Umbilical cord (tissue), 2 donors: ENCODE measurements at places on chromosomes 6 and 20.

- DNase-seq = no peak
Measured at GRCh38 chr20:58759947-58760346, 67.3 kb downstream of the NPEPL1 start.

GRCh38 chr6:136764517-136764993, 27.7 kb downstream of the MAP3K5 start:
- no peak for DNase-seq

DNA sequence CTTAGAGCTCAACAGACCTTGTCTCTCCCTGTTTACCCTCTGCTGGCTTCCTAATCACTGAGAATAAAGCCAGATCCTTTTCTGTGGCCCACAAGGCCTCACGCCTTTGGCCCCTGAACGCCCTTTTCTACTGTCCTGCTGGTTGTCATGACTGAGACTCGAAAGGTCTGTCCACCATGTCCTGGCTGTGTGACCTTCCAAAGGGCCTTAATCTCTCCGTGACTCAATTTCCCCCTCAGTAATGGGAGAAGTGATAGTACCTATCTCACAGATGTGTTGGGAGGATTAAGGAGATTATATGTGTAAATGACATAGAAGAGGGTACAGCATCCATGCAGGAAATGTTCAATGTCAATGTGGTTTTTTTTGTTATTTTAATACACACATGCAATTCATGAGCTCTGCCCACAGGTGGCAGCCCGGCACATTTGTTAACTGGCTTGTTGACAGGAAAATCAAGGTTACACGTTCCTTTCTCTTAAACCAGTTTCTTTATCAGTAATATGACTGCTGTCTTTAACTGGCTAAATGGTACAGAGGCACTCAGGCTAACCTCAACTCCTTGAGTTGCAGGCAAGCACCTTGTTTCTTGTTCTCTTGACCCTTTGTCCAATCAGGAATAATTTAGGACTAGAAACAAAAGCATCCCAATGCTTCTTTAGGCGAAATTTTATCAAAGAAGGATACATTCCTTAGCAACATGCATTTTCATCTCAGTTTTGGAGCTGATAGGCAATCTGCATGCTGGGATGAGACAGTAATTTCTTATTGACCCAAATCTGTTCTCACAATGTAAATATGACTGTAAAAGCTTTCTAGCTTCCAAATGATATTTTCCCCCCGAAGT, 16.6 kb downstream of the SLC22A1 start:
- peak; percentile 78 for DNase-seq

GRCh38 chr6:158416883-158417759, 104.9 kb downstream of the TULP4 start:
- DNase-seq = no peak

DNA sequence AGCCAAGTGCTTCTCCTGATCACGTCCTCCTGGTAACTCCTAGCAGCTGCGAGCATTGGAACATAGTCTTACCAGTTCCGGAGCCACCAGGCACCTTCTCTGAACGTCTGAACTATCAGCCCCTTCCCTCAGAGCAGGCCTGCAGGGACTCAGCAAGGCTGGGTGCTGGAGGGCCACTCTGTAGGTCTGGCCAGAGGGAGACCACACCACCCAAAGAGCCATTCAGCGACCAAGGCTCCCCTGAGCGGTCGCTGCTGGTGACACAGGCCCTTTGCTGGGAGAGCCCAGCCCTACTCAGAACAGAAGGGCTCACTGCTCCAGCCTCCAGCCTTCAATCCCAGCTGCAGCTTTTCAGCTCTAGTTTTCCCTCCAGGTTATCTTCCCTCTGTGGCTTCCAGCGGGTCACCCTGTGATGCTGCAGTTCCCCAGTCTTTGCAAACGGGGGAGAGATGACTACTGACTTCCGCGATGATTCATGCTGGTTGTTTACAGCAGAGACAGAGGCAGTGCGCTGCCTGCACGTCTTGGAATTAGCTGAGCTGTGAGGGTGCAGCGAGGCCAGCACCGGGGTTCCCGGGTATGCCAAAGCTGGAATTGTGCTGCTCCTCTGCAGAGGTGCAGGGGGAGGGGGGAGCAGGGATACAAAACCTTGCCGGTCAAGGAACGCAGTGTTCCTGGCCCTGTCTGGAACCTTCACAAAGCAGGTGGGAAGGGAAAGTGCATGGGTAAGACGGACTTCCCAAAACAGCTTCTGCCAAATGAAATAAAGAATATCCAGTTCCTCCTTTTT, 161.4 kb downstream of the LY86 start:
- DNase-seq = peak; percentile 83

DNA sequence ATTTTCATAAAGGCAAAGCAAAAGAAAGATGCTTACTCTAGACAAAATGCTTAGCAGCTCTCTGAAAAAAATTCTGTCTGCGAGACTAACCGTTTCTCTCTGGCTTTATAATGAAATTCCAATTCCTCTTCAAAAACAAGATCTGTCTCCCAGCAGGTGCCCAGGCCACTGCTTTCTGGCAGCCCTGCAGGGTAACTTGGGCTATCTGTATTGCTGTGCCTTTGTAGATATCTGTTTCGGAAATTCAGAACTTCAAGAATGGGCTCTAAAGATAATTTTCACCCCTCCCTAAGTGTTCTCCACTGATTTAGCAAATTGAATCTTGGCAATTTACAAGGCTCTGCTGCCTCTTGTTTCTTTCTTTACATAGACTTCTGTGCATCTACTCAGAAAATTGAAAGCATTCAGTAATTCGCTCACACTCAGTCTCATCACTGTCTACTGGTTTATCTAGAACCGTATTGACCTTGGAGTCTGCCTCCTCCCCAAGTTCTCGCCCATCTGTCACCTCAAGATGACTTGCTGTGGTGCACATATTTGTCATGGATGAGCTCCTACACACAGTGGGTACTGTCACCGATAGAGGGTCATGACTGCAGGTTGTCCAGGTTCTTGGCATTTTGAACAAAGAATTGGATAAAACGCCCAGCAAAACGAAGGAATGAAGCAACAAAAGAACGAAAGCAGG, 26.4 kb upstream of the FABP7 start:
- no peak for DNase-seq

DNA sequence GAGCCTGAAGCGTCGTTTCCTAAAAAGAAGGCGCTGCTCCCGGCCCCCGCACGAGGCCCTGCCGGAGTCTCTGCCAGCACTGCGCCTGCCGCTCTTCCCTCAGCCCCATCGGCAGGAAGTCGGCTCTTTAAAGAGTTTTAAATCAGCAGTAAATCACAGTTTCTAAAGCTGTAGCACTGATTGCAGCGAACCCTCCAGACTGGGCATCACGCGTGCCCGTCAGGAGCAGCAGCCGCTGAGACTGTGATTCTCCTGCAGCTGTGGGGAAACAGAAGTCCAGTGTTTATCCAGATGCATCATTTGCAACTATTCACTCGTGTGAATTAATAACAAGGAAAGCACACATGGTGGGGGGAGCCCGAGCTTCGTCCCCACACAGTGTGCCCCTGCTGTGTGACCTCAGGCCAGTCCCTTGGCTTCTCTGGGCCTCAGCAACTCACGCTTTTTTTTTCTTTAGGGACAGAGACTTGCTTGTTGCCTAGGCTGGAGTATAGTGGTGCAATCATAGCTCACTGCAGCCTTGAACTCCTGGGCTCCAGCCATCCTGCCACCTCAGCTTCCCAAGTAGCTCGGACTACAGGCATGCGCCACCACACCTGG, 28.3 kb downstream of the DLL1 start:
- DNase-seq = no peak

GRCh38 chr6:78199044-78199443, 546.2 kb downstream of the MEI4 start:
- no peak for DNase-seq

- DNase-seq = no peak
Measured at GRCh38 chr20:47269309-47270165, 87.0 kb downstream of the ZMYND8 start.

- DNase-seq = peak; percentile 44
Measured at GRCh38 chr20:23120936-23121750, 35.0 kb upstream of the CD93 start.

GRCh38 chr6:13550656-13551055, 23.7 kb upstream of the SIRT5 start:
- DNase-seq = no peak

GRCh38 chr6:6635291-6635690, 46.8 kb downstream of the LY86 start:
- DNase-seq = no peak

- no peak for DNase-seq
Measured at GRCh38 chr6:15263780-15264374, 18.0 kb downstream of the JARID2 start.

DNA sequence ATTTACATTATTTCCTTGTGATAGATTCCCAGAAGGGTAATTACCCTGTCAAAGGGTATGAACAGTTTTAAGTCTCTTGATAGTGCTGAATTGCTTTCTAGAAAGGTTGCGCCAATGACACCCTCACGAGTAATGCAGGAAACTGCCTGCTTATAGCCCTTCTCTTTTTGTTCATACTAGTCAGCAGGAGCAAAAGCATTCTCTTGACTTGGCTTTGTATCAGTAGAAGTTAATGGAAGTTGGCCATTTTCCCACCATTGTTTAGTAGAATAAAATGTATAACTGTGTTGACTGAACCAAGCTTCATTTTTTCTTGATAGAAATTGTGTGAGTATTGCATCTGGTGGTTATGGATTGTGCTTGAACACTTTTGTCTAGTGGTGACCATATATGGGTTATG, 100.1 kb downstream of the FARS2 start:
- DNase-seq = peak; percentile 6

DNA sequence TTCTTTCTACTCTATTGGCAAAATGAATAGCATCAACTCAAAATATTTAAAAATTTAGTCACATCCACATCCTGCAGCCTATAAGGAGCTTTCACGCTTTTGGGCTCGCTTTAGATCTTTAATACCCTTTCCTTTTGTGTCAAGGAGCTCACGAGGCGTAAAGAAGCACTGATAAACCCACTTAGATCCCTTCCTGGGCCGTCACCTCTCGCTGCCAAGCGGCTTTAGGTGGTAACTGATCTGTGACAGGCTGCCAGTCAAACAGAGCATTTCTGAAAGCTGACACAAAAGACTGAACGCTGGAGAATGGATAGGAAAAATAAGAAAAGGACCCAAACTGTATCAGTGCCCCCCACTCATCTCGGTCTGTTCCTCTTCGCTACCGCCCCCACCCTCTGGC, 385.7 kb upstream of the MMS22L start:
- no peak for DNase-seq

GRCh38 chr20:11217326-11218172, 543.8 kb upstream of the JAG1 start:
- DNase-seq = peak; percentile 75

GRCh38 chr6:38508894-38509293, 130.8 kb downstream of the BTBD9 start:
- DNase-seq = peak; percentile 29

DNA sequence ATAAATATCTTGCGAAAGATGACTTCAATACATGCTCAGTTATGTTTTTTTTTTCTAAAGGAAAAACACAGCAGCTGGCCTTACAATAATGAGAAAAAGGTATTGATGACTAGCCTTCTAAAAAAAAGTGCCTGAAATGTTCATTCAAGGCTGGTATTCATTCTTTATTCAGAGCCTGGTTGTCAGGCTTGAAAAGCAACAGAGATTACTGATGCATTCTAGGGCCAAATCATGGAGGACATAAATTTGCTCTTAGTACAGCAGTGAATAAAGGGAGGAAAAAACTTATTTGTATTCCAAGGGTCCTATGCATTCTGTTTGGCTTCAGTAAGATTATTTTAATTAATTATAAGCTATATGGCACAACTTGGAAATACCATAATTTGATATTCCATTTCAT, 83.5 kb downstream of the WASF1 start:
- DNase-seq = no peak

GRCh38 chr20:15446373-15446772, 1109.0 kb upstream of the FLRT3 start:
- DNase-seq = peak; percentile 61

DNA sequence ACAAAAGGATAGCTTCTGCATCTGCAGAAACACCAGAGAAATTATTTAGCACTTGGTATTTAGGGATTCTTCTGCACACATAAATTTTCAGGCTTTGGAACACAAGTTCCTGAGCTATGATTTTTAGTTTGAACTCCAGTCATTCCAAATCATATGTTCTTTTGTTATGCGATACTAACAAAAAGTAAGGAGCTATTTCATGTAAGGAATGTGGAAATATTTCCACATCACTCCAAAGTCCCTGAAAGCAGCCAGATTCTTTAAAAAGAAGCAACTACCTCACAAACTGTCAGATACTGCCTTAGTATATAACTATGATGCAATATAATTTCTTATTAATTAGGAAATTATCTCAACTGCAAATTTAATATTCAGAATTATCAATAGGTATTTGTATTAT, 106.9 kb downstream of the RNGTT start:
- peak; percentile 37 for DNase-seq

DNA sequence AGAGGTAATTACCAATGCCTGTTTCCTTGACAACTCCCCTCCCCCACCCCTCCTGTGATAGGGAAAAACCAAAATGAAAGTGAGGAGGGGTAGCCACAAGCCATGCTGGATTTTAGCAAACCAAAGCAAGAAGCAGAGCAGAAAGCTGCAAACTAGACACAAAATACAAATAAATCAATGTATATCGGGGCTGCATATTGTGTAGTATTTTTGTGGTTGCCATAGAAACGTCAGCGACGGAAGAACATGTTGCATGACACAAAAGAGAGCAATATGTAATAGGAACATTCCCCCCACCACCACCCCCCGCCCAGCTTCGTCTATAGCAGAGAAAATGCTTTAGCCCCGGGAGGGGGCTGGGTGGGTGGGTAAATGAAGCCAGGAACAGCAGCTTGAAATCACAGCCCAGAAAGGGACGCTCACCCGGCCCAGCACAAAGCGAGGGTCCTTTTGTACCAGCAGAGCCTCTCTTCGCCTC, 548 bp downstream of the AGPAT4 start:
- peak; percentile 64 for DNase-seq

GRCh38 chr6:161545741-161546140, 271.9 kb upstream of the AGPAT4 start:
- DNase-seq = no peak

DNA sequence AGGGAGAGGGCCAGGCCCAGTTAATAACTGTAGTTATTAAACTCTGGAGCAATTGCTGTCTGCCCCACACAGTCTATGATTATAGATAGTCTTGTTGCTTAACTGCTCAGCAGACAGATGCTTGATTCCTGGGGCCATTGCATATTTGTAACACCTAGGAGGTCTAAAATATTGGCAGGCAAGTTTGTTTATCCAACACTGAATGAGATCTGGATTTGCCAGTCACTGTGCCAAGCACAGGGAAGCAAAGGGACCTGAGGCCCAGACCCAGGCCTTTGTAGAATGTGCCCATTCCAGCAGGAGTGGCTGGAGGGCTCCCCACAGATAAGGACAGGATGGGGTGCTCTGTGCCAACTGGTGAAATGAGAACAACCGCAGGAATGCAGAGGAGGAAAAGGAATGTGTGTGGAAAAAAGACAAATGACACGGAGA, 17.6 kb upstream of the ENTPD6 start:
- no peak for DNase-seq
